ENCODE measurements at places on chromosomes 12 and 14.

DNA sequence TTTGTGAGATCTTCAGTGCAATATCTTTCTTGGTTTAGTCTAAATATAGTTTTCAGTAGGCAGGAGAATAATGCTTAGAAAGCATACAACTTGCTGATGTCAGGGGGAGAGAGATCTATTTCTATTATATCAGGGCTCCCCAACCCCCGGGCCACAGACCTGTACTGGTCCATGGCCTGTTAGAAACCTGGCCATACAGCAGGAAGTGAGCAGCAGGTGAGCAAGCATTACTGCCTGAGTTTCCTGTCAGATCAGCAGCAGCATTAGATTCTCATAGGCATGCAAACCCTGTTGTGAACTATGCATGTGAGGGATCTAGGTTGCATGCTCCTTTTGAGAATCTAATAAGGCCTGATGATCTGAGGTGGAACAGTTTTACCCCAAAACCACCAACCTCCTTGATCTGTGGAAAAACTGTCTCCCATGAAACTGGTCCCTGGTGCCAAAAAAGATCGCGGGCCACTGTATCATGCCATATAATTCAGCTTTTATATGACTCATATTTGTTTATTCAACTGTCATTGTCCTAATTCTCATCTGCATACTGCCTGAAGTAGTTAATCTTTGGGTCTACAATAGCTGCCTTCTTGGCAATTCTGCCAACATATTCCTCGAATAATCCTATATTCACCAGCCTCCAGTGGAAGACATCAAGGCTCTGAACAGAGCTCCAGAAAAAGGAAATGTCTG is 163.6 kb upstream of the DYRK2 start:
- no peak for DNase-seq

- DNase-seq, result no peak
These were observed 29.9 kb upstream of the YBX3 start for GRCh38 chr12:10753059-10753458.

DNA sequence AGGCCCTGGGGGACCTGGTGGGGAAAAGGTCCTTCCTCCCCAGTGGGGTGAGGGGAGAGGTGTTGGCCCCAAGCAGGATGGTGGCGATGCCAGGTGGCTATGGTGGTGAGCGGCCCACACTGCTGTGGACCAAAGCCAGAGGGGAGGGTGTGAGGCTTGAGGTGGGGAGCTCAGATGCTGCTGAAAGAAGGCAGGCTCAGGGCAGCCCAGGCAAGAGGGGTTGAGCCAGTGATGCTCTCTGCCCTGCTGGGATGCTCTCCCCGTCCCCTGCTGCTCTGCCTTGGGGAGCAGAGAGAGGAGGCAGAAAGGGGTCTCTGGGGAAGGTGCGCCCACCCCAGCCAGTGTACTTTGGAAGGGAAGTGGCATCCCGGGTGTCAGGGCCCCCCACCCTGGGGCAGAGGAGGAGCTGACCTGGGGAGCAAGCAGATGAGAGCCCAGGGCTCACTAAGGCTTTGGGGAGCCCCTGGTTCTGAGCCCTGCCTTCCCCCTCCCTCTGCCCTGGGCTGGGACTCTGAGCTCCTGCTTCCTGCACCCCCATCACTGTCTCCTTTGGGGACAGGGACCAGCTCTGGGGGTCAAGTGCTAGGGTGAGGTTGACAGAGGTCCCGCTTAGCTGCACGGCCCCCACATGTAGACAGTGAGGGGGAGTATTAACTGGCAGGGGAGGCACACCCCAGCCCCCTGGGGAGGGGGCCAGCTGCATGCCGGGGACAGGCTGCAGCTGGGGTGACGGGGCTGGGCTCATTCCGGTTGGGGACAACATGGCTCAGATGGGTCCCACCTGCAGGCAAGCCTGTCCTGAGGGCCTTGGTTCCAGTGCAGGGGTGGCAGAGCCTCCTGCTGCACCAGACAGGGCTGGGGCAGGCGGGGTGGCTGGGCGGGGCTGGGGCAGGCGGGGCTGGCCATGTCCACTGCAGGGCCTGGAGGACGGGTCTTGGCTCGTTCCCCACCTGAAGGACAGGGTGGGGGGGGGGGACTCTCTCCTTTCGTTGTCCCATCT is 124.4 kb downstream of the KIF26A start:
- DNase-seq, result no peak

DNA sequence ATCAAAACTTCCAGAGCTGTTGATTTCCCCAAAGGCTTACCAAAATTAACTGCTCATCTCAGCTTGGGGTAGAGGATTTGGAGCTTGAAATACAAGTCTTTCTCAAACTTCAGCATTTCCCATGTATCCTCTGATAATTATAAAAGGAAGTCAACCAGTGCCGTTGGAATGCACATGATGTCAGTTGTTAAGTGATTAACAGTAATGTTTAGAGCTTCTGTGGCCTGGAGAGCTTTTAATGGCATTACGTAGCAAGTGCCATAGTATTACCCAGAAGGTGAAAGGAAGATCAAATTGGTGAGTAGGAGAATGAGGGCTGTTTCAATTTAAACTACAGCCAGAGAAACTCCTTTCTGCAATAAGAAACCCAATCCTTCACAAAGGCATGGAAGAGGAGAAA is 62.5 kb upstream of the PTPRR start:
- no peak for DNase-seq

DNA sequence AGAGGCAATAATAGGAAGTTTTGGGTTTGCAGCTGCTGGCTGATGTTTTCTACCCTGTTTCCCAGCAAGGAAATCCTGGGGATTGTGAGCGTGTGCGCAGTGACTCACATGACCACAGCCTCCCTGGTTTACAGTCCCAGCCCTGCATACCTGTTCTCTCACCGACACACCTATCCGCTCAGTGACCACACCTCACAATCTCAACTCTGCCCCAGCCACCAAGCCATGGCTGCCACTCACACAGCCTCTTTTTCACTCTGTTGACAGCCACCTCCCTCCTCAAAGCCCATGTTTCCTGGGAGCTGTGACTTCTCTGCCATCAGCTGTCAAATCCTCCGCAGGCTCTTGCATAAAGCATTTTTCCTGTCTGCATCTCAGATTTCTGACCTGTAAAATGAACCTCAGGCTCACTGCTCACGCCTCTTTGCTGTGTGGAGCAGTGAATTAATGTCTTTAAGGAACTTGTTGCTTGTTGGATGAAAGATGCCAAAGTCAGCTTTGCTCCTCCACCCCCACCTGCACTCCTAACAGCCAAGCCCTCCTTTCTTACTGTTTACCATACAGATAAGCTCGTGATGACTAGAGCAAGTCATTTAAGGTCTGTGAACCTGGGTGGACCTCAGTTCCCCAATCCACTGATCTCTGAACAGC is 43.5 kb downstream of the B4GALNT3 start:
- DNase-seq, result no peak

DNA sequence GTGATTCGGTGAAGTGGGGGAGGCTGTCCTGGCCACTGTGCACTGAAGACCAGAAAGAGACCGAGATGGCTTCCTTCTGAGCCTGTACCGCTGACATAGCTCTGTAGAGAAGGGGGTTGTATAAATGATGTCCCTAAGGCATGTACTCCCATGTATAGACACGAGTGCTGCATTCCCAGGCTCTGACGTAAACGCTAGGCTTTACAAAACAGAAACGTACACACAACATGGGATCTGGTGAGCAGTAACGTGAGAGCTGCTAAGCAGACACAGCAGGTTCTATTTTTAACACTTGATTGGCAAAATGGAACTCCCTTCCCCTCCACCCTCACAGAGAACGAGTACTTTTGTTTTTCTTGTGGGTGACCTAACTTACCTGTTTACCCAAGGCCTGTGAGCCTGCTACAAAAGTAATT is 35.9 kb downstream of the ACADS start:
- peak; percentile 62 for DNase-seq

DNA sequence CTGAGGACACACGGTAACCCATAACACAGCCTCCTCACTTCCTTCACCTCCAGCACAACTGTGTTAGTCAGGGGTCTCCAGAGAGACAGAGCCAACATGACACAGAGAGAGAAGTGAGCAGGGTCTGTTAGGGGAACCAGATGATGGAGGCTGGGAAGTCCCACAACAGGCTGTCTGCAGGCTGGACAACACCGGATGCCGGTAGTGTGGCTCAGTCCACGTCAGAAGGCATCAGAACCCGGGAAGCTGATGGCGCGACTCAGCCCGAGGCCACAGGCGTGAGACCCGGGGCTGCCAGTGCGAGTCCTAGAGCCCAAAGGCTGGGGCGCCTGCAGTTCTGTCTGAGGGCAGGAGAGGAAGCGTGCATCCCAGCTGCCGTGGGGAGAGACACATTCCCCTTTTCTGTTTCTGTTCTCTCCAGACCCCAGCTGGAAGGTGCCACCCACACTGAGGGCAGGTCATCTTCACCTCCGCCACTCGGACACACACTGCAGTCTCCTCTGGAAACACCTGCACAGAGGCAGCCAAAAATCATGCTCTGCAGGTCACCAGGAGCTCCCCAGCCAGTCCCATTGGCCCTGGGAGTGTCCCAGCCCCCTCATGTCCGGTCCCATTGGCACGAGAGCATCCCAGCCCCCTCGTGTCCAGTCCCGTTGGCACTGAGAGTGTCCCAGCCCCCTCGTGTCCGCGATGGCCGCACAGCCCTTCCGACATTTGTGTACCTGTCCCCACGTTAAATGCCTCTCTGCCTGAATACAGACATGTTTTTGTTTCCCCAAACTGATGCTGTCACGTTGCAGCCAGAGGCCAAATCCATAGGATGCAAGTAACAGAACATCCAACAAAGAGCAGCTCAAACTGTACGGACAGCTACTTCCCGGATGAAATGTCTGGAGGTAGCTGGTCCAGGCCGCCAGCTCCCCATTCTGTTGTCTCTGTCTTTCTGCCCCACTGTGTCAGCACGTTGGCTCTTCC is 7.9 kb upstream of the FBRSL1 start:
- DNase-seq, result no peak

- DNase-seq, result no peak
These were observed 11.0 kb upstream of the ANKLE2 start for GRCh38 chr12:132772606-132773005.

- no peak for DNase-seq
These were observed 18.2 kb downstream of the RPS6KL1 start for GRCh38 chr14:74904635-74905503.

DNA sequence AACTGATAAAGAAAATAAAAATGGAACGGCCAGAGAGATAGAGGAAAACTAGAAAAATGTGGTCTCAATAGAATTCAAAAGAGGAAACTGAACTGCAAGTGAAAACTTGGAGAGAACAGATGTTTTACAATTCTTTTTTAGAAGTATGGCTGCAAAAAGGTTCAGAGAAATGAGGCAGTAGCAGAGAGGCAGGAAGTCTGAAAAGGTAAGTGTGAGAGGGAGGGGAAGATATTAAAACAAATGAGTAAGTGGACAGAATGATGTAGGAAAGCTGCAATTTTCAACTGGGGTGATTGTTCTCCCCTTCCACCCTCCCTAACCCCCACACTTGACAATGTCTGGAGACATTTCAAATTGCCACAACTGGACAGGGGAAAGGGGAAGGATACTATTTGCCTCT is 12.9 kb downstream of the BTBD7 start:
- no peak for DNase-seq

- no peak for DNase-seq
These were observed 17.5 kb downstream of the CHPT1 start for GRCh38 chr12:101714877-101715444.

DNA sequence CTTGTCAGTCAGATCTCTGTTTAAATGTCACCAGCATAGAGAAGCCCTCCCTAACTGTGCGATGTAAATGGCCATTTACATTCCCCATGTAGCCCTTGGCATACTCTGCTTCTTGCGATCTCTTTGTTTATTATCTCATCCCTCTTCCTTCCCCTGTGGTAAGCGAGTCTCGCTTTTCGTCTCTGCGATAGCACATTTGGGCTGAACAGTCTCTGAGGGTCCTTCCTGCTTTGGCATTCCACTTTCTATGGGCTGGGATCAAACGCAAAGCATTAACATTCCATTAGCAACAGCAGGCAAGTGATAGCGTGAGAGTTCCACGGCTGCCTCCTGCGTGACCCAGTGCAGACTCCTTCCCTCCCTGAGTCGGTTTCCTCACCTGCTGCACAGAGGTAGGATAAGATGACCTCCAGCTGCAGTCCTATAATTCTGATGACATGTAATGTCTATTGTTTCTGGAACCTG is 61.4 kb upstream of the TUNAR start:
- DNase-seq, result no peak

GRCh38 chr12:52146822-52147366 is 44.9 kb downstream of the KRT80 start:
- DNase-seq, result no peak

DNA sequence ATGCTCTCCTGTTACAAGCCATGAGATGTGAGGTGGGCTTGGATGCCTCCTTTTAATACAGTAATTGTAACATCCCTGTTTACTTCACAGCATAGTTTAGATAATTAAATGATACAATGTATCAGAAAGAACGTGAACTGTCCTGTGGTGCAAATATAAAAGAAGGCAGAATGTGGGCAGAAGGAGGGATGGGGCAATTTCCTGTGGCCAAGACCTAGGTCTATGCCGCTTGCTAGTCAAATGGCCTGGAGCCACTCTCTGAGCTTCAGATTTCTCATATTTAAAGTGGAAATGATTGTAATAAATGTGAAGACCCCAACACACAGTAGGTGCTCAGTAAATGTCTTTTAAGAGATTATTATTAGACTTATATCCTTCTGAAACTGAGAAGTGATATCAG is 24.0 kb upstream of the EVL start:
- DNase-seq, result no peak

DNA sequence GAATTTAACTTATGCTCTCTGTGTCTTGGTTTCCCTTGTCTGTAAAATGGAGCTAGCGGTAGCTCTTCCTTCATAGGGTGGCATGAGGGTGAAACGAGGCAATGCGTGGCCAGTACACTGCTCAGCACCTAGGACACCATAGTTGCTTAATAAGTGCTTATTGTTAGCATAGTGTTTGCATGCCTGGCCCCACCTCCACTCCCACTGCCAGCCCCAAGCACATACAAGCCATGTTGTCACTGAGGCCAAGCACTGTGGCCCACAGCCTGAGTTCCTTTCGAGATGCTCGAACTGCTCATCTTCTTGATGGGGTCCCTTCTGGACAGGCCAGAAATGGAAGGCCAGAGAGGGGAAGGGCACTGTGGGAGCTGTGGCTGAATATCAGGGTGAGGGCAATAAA is 839 bp downstream of the FICD start:
- no peak for DNase-seq

DNA sequence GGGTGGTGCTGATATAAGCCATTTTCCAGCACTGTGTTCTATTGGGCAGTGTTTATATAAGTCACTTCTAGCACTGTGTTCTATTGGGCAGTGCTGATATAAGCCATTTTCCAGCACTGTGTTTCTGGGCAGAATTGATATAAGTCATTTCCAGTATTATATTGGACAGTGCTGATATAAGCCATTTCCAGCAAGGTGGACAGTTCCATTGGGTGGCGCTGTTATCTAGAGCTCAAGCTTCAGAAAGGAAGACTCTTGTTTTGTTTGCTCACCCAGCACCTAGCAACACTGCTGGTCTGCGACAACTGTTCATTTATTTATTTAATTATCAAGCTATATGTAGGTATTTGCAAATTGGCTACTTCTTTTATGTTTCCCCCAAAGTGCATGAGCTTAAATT is 690.3 kb downstream of the AACS start:
- DNase-seq, result no peak

DNA sequence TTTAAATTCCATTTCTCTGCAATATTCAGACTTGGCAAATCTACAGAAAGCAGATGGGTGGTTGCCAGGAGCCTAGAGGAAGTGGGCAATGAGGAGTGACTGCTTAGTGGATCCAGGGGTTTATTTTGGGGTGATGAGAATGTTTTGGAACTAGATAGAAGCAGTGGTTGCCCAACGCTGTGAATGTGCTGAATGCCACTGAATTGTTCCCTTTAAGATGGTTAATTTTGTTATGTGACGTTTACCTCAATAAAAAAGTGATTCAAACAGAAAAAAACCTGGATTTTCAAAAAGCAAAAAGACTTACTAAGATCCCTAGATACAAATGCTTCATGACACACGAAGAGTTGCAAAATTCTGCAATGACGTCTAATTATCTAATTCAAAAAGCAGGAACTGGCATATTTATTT is 34.2 kb downstream of the DAO start:
- DNase-seq, result no peak

Measured in retina (tissue), 1 donor.